ENCODE measurements at places on chromosomes 6 and 20.

DNA sequence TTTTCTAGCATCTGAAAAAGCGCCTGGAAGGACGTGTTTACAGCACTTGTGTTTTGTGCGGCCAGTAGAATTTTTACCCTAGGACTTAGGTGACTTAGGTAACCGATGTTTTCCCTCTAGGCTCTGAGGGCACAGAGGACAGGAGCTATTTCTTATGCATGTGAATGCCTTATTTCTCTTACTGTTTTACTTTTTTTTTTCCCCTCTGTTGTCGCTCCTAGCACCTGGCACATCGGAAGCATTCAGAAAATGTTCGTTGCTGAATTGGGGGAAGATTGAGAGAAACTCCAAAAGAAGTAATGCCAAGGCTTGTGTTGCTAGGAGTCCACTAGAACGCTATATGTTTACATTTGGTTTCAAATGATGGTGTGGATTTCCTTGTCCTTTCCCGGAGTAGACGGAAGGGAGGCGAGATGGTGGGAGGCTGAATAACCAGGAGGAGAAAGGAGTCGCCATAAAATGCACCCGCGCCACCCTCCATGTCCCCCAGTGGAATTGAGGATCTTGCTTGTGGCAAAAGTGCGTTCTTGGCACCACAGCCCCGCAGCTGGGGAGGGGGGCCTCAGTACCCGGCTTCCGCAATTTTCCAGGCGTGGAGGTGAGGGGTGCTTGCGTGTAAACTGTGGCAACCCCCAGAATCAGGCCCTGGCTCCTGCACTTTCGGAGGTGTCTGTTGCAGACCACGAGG is 6.9 kb downstream of the OLIG3 start:
- peak; percentile 15 for DNase-seq

DNA sequence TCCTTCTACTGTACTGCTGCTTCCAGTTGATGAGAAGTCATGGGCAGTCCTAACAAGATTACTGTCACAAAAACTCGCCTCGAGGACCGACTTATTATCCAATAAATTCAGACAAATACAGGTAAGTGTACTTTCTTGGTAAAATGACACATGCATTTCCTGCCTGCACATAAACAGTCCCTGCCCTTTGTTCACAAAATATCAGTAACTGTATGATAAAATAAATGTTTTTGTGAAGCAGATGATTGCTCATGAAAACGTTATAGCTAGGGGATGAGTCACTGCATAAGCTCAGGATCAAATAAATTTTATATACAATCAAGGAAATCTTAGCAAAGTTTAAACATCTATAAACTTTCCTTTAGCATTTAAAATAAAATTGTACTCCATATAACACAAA is 164.5 kb upstream of the RIPOR2 start:
- DNase-seq: no peak

- DNase-seq: peak; percentile 28
These were observed 24.8 kb upstream of the FOXQ1 start for GRCh38 chr6:1287103-1287591.

DNA sequence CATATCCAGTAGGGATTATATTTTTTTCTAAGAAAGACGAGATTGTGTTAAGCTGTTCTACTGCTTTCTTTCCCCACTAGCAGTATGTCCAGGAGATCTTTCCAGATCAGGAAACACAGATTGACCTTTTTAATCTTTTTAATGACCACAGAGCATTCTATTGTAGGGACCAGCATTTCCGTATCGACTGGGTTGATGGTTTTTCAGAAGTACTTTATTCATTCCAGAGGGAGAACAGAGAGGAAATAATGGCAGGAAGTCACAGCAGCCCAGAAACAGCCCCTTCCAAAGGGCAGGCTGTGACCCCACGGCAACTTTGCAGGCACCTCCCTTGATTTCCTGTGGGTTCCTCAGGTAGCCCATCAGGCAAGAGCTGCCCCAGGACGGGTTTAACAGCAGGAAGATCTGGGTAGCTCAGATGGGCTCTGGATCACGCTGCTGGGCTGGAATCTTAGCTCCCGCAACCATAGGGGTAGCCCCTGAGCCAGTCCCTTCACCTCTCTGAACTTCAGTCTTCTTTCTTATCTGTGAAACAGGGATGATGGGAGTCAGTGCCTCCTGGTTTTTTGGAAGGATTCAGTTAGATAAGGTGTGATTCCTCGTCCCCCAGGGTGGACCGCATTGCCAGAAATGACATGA is 23.8 kb upstream of the CHMP4B start:
- no peak for DNase-seq

- no peak for DNase-seq
These were observed 11.1 kb upstream of the HTR1B start for GRCh38 chr6:77474286-77474956.

- DNase-seq: no peak
These were observed 2.8 kb downstream of the PBX2 start for GRCh38 chr6:32187009-32187709.

DNA sequence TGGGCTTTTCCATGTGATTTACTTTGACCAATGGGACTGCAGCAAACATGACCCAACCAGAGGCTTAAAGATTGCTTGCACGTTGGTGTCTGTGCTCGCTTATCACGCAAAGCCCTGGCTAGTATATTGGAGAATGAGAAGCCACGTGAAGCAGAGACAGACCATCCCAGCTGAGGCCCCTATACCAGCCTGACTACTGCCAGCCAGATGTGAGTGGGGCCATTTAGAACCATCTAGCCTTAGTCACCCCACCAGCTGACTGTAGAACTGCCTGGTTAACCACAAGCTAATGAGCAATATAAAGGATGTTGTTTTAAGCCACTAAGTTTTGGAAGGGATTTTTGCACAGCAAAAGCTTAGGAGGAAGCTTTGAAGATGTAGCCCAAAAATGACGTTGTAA is 74.5 kb downstream of the MACROD2 start:
- DNase-seq: no peak

DNA sequence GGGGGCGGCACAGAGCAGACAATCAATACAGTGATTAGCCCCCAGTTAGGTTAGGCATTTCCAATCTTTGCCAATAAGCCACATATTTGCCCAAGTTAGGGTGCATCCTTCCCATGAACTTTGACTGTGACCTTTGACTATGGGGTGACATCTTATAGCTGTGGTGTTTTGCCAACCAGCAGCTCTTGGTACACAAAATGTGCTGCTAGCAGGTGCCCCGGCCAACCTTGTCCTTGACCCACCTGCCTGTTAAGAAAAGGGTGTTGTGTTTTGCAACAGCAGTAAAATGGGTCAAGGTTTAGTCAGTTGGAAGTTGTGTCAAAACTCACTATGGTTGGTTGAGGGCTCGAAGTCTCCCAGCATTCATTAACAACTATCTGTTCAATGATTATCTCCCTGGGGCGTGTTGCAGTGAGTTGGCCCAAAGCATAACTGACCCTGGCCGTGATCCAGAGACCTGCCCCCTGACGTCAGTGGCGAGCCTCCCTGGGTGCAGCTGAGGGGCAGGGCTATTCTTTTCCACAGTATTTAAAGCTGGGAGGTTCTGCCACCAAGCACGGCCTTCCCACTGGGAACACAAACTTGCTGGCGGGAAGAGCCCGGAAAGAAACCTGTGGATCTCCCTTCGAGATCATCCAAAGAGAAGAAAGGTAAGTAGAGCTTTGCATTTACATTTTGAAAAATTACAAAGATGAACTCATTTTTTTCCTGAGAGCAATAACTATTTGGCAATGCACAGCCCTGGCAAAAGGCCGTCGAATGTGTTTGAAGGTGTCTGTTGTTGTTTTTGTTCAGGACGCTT is at the start of gene PCK1:
Gene PCK1 (plus strand): TSS at position 557 of the 802 bp plus-strand sequence. CDS start 302 bp downstream, outside the sequence.
- DNase-seq: peak; percentile 99

- DNase-seq: no peak
These were observed 69.4 kb upstream of the NNAT start for GRCh38 chr20:37451616-37452015.

DNA sequence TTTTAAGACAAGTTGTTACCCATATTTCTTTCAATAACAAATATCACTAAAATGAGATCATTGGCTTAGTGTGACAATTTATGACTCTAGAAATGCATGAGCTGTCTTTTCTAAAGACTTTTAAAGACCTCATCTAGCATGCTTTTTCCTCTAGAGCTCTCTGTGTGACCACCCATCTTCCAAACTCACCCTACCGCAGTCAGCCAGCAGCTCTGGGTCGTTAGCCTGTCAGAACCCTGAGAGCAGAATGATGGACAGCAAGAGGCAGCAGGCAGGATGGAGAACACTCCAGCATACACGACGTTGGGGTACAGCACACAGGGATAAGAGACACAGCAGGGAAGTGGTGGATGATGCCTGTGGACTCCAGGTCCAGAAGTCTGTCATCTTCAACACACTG is 45.1 kb upstream of the TBX18 start:
- no peak for DNase-seq

DNA sequence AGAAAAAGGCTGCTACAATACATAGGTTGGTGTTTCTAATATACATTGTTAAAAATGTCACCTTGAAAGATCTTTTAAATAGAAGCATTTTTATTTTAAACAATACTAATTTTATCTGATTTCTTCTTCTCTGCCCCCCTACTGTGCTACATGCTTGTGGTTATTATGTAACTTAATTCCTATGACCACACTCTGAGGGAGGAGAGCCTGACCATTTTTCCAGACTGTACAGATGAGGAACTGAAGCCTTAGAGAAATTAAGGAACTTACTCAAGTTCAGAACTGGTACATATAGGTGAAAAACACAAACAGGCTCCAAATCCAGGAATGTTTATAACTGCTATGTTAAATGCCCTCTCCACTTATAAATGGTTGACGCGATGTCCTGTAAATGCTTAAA is 43.4 kb upstream of the ARHGAP18 start:
- no peak for DNase-seq

DNA sequence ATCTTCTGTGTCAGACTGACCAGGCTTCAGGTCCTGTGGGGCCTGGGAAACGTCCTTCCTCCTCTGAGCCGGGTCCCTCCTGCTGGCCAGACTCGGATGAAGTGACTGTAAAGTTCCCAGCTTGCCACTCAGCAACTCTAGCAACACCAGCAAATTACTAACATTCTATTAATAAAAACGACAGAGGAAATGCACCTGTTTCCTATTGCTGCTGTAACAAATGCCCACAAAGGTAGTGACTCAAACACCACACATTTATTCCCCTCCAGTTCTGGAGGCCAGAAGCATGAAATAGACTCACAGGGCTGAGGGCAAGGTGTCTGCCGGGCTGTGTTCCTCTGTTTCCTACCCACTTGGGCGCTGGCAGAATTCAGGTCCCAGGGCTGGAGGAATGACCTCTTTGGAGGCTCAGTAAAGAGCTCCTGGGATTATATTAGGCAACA is 48.8 kb downstream of the CTCFL start:
- DNase-seq: no peak

DNA sequence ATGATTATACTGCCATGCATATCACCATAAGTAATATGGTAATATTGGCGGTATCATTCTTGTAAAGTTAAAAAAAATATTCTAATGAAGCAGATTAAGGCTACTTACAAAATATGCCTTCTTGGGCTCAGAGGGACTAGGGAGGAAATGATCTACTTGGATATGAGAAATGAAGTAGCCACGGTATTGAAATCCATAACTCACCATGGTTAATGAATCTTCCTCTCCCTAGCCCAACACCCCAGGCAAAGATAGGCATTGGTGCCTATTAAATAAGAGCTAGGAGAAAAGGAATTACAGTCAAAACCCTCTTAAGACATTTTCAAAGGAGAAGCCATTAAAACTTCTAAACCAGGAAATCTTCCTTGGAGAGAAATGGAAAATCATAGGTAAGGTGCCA is 280.5 kb downstream of the TFAP2B start:
- DNase-seq: no peak

GRCh38 chr6:57267586-57268293 is 45.6 kb upstream of the RAB23 start:
- DNase-seq: peak; percentile 12

Data from small intestine (tissue), 16 donors.